Right renal pelvis (tissue), 4 donors: ENCODE measurements at places on chromosomes 5 and 9.

DNA sequence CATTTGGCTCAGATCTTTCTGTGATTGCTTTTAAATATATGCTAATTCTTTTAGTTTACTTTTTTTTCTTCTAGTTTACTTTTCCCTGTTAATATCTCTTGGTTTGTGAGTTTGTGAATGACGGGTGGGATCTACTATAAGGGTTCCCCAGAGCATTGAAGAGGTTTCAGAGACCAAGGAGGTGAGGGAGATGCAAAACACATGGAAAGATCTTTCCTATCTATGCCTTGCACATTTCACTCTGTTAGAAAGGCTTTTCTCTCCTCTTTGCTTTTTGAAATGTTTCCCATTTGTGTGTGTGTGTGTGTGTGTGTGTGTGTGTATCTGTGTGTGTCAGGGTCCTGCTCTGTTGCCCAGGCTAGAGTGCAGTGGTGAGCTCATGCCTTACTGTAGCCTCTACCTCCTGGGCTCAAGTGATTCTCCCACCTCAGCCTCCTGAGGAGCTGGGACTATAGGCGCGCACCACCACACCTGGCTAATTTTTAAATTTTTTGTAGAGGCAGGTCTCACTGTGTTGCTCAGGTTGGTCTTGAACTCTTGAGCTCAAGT lies 50.7 kb downstream of the CNTLN start:
- DNase-seq, result no peak

DNA sequence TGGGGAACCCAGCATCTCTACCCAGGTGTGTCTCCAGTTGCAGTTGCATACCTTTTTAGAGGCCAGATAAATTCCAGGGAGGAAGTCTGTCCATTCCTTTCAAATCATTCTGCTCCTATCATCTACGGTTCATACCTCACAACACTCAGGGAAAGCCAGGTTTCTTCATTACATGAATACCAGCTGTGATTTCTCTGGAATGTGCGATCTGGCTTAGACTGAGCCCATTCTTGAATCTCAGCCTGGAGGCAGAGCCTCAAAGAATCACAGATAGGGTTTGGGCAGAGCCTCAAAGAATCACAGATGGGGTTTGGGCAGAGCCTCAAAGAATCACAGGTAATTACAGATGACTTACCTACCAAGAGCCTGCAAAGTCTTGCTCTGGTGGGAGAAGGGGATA lies 7.2 kb downstream of the P4HA2 start:
- no peak for DNase-seq

DNA sequence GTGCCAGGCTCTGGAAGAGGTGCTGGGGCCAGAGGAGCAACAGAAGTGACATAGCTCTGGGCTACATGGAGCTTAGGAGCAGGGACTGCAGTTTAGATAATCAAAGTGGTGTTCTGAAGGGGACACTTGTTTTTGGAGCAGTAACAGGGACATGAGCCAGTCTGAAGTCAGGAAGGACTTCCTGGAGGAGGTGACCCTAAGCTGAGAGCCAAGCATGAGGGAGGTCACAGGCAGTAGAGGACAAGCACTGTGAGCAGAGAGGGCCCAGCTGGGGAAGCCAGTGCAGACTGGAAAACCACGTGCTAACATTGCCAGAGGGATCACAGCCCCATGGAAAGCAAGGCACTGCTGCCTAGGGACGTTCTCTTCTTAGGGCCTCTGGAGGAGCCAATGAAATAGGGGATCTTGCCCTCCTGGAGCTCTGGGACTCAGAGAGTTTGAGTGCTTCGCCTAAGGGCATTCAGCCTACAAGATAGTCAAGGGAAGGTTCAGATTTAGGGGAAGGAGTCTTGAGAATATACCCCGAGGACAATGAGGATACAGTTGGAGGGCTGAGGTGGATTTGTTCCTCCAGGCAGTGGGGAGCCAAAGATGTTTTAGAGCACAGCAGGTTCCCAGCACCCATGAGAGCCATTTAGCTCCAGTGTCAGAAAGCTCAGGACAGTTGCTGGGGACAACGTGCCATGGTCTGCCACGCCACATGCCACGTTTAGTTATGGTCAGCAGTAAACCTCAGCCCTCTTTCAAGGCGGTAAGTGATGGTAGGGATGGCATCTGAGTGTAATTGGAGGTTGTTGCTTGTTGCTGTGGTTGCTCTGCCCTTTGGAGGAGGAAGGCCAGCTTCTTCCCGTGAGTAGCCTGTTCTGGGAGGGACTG lies 40.5 kb upstream of the SH3PXD2B start:
- DNase-seq, result no peak

- peak; percentile 28 for DNase-seq
These were observed 1.4 kb downstream of the EFNA5 start for GRCh38 chr5:107669096-107670031.

DNA sequence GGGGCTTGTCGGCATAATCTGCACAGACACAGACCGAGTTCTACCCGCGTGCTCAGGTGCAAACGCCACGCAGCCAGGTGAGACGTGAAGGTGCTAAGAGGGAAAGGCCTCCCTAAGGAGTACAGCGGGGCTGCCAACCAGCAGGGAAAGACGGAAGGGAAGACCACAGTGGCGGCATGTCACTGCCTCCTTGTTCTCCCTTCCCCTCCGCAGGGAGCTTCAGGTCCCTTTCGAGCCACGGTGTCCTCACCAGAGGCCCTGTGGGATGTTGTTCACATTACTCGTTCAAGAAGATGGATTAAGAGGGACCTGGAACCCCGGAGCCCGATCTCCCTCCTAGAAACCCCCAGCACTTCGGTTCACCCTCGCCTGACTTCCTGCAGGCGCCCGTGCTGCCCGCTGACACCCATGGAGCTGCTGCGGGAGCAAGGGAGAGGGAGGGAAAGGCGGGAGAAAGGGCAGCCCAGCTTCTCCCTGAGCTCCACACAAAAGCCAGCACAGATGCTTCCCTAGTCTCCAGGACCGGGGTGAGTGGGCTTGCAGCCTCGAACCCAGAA lies 686 bp downstream of the BRD9 start:
- no peak for DNase-seq

- DNase-seq, result no peak
These were observed 746 bp downstream of the STRBP start for GRCh38 chr9:123267481-123268198.

GRCh38 chr9:114476891-114477469 lies 28.3 kb downstream of the WHRN start:
- DNase-seq, result no peak

- no peak for DNase-seq
These were observed 10.2 kb downstream of the MAMDC2 start for GRCh38 chr9:70053864-70054263.

DNA sequence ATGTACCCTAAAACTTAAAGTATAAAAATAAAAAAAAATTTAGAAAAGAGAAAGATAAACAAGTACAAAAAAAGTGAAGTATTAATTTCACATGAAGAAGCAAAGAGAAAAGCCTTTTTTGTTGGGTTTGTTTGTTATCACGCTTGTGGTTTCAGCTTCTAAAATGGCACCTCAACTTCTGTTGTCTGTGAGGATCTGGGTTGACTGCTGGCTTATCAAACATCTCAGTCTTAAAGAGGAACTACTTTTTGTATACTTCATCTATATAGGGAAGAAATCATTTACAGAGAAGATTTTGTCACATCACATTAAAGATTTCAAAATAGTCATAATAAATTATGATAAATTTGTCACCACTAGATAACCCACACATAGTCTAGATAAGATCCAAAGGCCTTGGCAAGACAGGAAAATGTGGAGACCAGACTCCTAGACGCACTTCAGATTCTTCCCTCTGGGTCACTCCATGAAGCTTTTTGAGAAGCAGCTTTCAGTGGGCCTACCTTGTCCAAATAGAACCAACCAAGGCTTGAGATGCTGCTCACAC lies 8.8 kb upstream of the ADGRV1 start:
- DNase-seq, result no peak

DNA sequence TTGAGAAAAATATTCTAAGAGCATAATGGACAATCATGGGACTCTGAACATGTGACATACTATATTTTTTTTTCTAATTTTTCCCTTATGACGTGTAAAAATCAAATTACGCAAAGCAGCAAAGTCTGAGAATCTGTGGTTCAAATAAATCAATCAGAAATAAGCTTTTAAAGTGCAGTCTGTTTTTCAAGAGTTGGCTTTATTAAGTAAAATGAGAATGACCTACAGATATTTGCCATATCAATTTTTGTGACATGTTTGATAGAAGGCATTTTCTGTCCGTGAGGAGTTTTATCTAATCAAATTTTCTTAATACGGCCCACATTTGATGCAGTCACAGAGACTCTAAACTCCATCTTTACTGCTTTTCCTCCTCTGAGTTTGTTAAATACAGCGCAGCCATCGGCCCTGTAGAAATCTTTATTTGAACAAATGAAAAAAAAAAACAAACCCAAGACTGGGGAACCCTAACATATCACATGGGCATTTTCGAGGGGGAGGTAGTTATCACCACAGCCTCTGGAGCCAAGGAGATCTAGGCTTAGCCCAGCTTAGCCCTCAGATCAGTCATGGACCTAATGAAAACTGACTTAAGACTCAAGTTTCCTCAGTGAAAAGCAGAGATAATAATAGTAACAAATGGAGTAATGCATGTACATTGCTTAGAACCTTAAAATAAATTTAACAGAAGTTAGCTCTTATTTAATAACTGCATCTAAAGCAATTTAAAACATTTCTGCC lies 263.6 kb upstream of the C9orf72 start:
- DNase-seq, result no peak

DNA sequence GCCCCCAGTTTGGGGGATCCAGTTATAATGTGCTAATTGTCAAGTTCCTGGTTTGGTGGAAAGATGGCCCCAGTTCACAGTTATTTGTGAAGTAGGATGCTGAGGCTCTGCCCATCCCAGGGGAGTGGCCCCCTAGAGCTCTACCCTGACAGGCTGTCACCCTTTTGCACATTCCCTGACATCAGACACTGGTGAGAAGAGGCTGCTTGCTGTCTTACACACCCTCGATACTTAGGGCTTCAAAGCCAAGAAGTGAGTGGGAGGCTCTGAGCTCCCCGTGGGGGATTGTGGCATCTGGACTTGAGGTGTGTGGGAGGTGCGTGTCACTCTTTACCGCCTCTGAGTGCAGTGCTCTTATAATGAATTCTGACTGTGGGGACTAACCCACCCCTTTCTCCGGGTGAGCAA lies 168.5 kb downstream of the DOCK2 start:
- no peak for DNase-seq

DNA sequence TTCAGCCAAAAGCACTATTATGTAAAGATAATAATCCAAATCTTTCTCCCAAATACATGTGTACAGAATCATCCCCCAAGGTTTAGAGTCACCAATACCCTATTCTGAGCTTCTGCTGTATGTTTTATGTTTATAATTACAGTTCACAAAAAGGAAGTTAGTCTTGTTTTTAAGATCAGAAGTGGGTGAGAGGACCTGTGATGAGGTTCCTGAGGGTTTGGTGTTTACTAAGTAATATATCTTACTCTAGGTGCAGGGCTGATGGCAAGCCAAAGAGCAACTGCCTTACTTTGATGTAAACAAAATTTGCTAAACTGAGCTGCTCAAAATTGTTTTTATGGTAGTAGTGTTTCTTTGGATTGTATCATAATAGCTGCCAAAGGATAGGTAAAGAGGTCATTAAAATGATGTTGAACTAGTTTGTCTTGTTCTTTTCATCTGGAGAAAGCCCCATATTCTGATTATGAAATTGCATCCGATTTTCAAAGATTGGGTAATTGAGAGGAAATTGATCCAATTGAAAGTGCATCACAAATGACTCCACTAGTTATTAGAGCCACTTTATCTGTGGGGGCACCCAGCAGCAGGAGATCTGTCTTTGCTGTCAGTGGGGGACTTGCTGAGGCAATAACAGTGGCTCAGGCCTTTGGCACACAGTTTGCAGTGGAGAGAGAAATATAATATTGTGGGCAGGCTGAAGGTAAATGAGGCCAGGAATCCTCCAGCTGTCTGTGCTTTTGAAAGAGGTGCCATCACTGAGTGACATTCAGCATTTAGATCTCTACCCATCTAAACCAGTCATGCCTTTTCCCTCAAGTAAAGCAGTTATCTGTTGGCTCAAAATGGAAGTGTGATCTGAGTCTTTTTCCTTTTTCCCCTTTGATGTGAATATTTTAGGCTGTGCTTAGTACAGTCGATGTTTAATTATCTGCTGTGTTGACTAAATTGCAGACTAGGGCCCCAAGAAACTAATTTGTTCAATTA lies 14.1 kb downstream of the TRIM32 start:
- DNase-seq, result no peak

GRCh38 chr9:107548298-107549142 lies 59.0 kb upstream of the KLF4 start:
- DNase-seq, result no peak

DNA sequence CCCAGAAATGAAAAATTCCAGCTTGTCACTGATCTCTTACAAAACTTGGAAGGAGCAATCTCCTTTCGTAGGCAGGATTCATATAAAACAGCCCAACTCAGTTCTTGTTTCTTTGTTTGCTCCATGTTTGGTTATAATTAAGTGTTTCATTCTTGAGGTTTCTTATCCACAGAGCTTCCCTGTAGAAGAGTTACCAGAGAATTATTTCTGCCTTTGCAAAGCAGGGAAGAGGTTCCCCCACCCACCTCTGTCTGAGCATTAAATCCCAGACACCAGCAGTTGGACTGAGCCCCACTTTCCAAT lies 34.1 kb upstream of the RAI14 start:
- no peak for DNase-seq

DNA sequence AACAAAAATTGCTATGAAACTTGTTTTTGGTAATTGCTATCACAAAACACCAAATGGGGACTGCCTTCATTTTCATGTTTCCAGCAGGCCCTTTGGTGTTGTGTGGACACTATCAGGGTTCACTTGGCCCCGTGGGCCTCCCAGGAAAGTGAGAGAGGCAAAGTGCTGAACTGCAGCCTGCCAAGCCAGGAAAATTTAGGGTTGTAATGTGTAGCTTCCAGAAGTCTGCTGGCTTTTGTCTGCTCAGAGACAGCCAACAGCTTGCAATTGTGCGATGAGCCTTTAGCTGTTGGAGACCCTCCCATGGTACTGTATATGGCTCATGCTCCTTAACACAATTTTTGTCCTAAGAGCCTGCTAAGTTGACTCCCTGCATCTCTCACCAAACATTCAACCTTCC lies 105.7 kb upstream of the EQTN start:
- DNase-seq, result no peak

DNA sequence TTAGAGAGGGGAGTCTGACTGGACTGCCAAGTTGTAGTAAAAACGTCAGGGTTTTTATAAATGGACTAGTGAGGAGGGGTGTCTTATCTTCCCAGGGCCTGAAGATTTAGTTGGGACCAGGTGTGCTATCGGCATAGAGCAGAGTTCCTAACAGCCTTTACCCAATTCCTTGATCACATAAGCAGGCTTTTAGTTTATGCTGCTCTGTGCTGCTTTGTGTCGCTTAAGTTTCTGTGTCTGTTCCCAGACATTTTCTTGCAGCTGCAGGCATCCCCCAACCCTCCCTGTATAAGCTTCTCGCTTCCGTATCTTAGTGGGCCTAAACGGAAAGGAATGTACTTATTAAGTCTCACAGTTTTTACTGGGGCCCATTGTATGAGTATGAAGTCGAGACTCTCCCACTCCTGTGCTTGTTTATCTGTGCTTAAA lies 2.6 kb upstream of the SMC5 start:
- no peak for DNase-seq
